ENCODE measurements at places on chromosomes 7 and 10. TPM values are rescaled to one million over a fixed set of nuclear protein-coding genes. Genes with fewer than 3 reads are reported as not detected.

DNA sequence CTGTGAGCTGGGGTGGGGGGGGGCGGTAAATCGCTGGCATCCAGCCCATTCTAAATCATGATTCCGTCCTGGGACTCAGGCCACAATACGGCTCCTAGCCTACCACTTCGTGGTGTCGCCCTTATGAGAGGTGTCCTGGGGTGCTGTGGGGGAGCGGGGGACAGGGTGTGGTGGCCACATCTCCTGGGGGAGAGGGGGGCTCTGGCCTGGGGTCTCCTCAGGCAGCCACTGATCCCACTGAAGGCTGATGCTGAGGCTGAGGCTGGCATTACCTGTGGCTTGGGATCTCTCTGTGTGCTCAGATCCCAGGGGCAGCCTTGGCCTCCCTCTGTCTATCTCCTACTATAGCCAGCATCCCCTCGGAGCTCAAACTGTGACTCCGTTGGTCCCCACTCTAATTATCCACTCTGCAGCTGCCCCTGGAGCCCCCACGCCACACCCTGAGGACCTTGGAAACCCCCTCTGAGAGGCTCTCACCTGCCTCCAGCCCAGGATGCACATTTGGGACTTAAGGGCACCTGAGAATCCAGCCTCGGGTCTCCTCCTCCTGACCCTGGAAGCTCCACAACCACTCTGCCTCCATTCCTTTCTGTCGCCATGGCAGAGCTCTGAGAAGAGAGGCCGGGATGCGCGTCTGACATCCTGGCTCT is 249.3 kb upstream of the TCERG1L start:
- no peaks in the 10 kb centered on the region for H3K4me1 ChIP-seq
- H3K4me3 ChIP-seq: no peak overlapping the region
- no peaks in the 10 kb centered on the region for H3K36me3 ChIP-seq

MMD2 gene
- total RNA-seq: not detected

- no peaks in the 10 kb centered on the region for H3K36me3 ChIP-seq
- H3K27ac ChIP-seq: peak overlapping the region; percentile 38
- no peaks in the 10 kb centered on the region for H3K4me1 ChIP-seq
Observed at GRCh38 chr7:37815671-37816371, 32.6 kb upstream of the NME8 start.

DNA sequence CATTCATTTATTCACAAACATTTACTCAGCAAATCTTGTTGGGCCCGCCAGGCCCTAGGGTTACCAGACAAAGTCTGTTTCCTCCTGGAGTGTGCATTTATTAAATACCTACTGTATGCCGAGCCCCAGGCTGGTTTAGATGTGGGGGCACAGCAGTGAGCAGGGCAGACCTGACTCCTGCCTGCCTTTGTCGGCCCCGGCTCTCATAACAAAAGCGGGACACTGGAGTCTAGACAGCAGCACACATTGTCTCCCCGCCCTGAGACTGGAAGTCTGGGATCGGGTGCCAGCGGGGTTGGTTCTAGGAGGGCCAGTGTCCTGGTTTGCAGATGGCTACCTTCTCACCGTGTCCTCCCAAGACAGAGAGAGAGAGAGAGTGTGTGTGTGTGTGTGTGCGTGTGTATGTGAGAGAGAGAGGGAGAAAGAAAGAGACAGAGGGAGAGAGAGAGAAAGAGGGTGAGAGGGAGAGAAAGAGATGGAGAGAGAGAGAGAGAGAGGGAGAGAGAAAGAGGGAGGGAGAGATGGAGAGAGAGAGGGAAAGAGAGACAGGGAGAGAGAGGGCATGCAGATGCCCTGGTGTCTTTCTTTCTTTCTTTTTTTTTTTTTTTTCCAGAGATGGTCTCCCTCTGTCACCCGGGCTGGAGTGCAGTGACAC is 25.9 kb downstream of the ELFN1 start:
- no peaks in the 10 kb centered on the region for H3K4me1 ChIP-seq
- H3K27me3 ChIP-seq: no peaks in the 10 kb centered on the region
- no peak overlapping the region for H3K4me3 ChIP-seq
- no peak for DNase-seq
- no peak overlapping the region for H3K27ac ChIP-seq

ADCYAP1R1 gene
- not detected for total RNA-seq

GPR141 gene
- total RNA-seq: not detected

KNDC1 gene
- total RNA-seq: not detected

DNA sequence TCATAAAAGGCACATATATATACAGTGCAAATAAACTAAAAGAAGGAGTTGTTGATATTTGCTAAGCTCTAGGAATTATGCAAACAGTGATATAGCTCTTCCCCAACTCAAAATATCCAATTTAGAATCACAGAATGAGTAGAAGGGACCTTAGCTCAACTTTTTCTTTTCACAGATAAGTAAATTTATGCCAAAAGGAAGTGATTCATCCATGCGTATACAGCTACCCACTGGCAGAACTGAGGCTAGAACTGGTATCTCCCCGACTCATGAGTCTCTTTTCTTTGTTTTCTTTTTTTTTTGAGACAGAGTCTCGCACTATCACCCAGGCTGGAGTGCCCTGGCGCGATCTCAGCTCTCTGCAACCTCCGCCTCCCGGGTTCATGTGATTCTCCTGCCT is 54.2 kb upstream of the SVIL start:
- no peak overlapping the region for H3K4me3 ChIP-seq
- DNase-seq: no peak
- peaks cover 19% of the 10 kb centered on the region for H3K36me3 ChIP-seq

- no peaks in the 10 kb centered on the region for H3K36me3 ChIP-seq
- H3K27me3 ChIP-seq: peaks cover 4% of the 10 kb centered on the region
- H3K27ac ChIP-seq: no peak overlapping the region
- H3K4me3 ChIP-seq: no peak overlapping the region
Observed at GRCh38 chr10:133012573-133013359, 70.4 kb upstream of the CFAP46 start.

DNA sequence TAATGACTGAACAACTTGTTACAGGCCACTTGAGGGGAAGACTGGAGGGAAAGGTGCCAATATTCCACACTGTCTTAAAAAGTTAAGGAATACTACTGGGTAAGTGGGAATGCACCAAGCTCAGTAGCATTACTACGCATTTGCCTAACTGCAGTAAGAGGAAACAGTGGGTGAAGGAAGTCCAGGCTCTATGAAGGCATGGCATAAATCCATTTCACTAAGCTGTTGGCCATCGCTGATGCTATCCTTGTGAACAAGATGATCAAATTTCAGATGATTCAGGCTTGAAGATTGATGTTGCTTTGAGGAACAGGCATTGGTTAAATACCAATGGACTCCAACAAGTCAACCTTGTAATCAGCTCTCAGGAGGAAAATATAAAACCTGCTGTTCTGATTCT is 44.2 kb upstream of the TES start:
- no peak overlapping the region for H3K4me3 ChIP-seq
- no peaks in the 10 kb centered on the region for H3K36me3 ChIP-seq
- H3K4me1 ChIP-seq: peaks cover 13% of the 10 kb centered on the region
- no peak overlapping the region for H3K27ac ChIP-seq

DNA sequence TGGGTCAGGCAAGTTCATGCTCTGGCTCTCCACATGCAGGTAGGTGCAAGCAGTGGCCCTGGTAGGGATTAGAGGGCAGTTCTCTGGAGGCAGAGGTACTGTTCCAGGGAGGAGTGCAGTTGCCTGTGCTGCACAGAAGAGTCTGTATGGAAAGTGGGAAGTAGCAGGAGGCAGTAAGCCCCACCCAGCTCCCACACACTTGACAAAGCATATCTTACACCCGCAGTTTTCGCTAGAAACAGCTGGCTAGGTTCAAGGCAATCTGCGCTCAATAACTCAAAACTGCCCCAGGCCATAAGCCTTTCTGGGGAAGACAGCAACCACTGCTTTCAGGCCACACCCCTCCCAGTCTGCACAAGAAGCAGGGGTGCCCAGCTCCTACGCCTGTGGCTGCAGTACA is 33.1 kb upstream of the ARMC3 start:
- H3K4me1 ChIP-seq: no peaks in the 10 kb centered on the region
- peaks cover 1% of the 10 kb centered on the region for H3K36me3 ChIP-seq
- H3K27ac ChIP-seq: no peak overlapping the region
- H3K4me3 ChIP-seq: no peak overlapping the region

DNA sequence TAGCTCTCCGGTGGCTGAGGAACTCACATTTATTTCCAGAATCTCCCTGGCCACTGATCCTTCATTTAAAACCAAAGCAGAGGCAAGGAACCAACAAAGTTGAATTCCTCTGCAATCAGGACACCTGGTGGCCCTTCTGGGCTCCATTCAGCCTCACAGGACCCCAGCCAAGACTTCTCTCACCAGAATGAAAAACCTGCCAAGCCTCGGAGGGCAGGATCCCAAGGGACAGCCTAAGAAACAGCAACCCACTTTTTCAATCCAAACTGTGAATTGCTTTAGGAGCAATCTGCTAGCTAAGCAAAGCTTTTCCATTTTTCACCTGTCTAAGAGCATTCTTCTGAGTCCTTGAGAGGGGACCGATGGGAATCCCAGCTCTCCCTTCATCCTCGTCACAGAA is 34.6 kb downstream of the OAT start:
- no peak overlapping the region for H3K27ac ChIP-seq
- H3K4me3 ChIP-seq: no peak overlapping the region
- H3K4me1 ChIP-seq: no peaks in the 10 kb centered on the region
- H3K36me3 ChIP-seq: no peaks in the 10 kb centered on the region
- H3K27me3 ChIP-seq: peaks cover 30% of the 10 kb centered on the region
- no peak for DNase-seq

GRCh38 chr10:43062402-43063160 is 14.3 kb upstream of the RET start:
- no peak for DNase-seq
- no peaks in the 10 kb centered on the region for H3K36me3 ChIP-seq
- peaks cover 5% of the 10 kb centered on the region for H3K27me3 ChIP-seq
- no peak overlapping the region for H3K4me3 ChIP-seq

- DNase-seq: no peak
- no peak overlapping the region for H3K27ac ChIP-seq
- no peak overlapping the region for H3K4me3 ChIP-seq
- no peaks in the 10 kb centered on the region for H3K36me3 ChIP-seq
- H3K27me3 ChIP-seq: no peaks in the 10 kb centered on the region
Observed at GRCh38 chr7:138387755-138388475, 72.1 kb upstream of the TRIM24 start.

- H3K27me3 ChIP-seq: peaks cover 5% of the 10 kb centered on the region
- H3K4me1 ChIP-seq: peaks cover 1% of the 10 kb centered on the region
- no peak overlapping the region for H3K4me3 ChIP-seq
- H3K27ac ChIP-seq: no peak overlapping the region
- no peaks in the 10 kb centered on the region for H3K36me3 ChIP-seq
- no peak for DNase-seq
Observed at GRCh38 chr10:84607523-84607922, 279.1 kb downstream of the CCSER2 start.

- no peaks in the 10 kb centered on the region for H3K4me1 ChIP-seq
- H3K4me3 ChIP-seq: no peak overlapping the region
- no peak overlapping the region for H3K27ac ChIP-seq
- no peak for DNase-seq
- H3K36me3 ChIP-seq: no peaks in the 10 kb centered on the region
Observed at GRCh38 chr7:25780904-25781303, 371.1 kb upstream of the NFE2L3 start.

AASS gene
- total RNA-seq: 1.8 TPM

DNA sequence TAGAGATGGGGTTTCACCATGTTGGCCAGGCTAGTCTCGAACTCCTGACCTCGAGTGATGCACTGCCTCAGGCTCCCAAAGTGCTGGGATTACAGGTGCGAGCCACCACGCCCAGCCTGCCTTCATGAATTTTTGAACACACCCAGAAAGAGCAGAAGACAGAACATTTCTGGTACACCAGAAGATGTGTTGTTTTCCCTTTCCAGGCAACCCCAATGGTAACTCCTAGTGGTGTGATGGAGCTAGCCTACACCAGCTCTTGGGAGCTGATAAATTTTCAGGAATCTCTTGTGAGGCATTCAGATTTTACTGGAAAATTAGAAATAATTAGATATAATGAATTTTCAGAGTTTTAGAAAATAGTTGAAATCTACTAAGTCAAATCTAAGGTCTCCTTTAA is 904 bp upstream of the CCDC7 start:
- H3K4me1 ChIP-seq: peaks cover 12% of the 10 kb centered on the region
- peak overlapping the region; percentile 98 for H3K4me3 ChIP-seq
- no peak for DNase-seq
- H3K27me3 ChIP-seq: no peaks in the 10 kb centered on the region
- peaks cover 5% of the 10 kb centered on the region for H3K36me3 ChIP-seq

TFEC gene
- 0.14 TPM for total RNA-seq

SNX8 gene
- 48.7 TPM for total RNA-seq

MAGI2 gene
- 0.31 TPM for total RNA-seq

DNA sequence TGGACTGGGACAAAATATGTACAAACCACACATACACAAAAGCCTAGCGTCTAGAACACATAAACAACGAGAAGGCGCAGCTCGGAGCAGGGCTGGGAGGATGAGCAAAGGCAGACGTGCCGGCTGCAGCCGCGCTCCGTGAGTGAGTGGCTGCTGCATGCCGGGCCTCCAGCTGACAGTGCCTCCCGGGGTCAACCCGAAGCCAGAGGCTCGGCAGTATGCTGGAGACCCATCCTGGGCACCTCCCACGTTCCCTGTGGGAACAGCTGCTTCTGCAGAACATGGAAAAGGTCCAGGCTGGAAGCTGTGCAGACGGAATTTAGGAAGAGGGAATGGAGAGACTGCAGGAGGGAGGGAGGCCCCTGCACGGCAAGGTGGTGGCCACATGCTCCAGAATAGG is 3.6 kb upstream of the GPR146 start:
- H3K4me1 ChIP-seq: peaks cover 16% of the 10 kb centered on the region
- no peaks in the 10 kb centered on the region for H3K36me3 ChIP-seq
- DNase-seq: no peak
- no peak overlapping the region for H3K4me3 ChIP-seq

MDFIC gene
- 57.1 TPM for total RNA-seq

GRCh38 chr10:10730471-10731043 is 287.1 kb upstream of the CELF2 start:
- no peaks in the 10 kb centered on the region for H3K4me1 ChIP-seq
- H3K36me3 ChIP-seq: no peaks in the 10 kb centered on the region
- DNase-seq: no peak
- H3K27me3 ChIP-seq: peaks cover 6% of the 10 kb centered on the region

- H3K36me3 ChIP-seq: peaks cover 56% of the 10 kb centered on the region
- peaks cover 8% of the 10 kb centered on the region for H3K4me1 ChIP-seq
- H3K27me3 ChIP-seq: no peaks in the 10 kb centered on the region
Observed at GRCh38 chr10:26743091-26743490, 45.6 kb downstream of the PDSS1 start.

- no peak overlapping the region for H3K4me3 ChIP-seq
- no peak overlapping the region for H3K27ac ChIP-seq
- no peaks in the 10 kb centered on the region for H3K36me3 ChIP-seq
- H3K4me1 ChIP-seq: peaks cover 4% of the 10 kb centered on the region
- no peak for DNase-seq
Observed at GRCh38 chr10:125002423-125003145, 60.7 kb downstream of the ZRANB1 start.
